ENCODE measurements at places on chromosomes 4 and X. TPM values are rescaled to one million over a fixed set of nuclear protein-coding genes. Genes with fewer than 3 reads are reported as not detected.
A peak's percentile ranks its signal among the peaks of the same experiment; 100 is the strongest.

- no peak for DNase-seq
Measured at GRCh38 chrX:154477891-154478477, 1.1 kb downstream of the LAGE3 start.

DNA sequence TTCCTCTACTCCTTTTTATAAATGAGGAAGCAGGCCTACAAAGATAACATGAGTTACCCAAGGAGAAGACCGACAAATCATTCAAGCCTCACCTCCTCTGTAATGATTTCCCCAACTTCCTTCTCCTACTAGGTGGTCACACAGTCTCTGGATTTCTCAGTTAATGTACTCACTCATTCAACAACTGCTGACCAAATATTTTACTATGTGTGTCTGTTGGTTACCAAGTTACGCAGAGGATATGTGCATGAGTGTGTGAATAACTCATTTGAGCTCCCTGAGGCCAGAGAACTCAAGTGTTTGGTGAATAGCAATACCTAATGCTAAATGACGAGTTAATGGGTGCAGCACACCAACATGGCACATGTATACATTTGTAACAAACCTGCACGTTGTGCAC is 10.4 kb downstream of the CASK start:
- no peak for DNase-seq

TGIF2LX gene
- 0.98 TPM for total RNA-seq

- no peak for DNase-seq
Measured at GRCh38 chrX:48786341-48786800, at the start of gene GATA1. Gene GATA1 (plus strand): TSS chrX:48786590. CDS start chrX:48791110, 4,520 bp downstream.

- DNase-seq: no peak
Measured at GRCh38 chrX:40920351-40920750, 164.9 kb upstream of the USP9X start.

AFF1 gene
- total RNA-seq: 5.4 TPM

- no peak for DNase-seq
Measured at GRCh38 chr4:8146157-8146556, 12.5 kb downstream of the ABLIM2 start.

- peak; percentile 96 for DNase-seq
Measured at GRCh38 chr4:25172961-25173915, 13.0 kb upstream of the SEPSECS start.

GRCh38 chr4:149997881-149998421 is 80.3 kb upstream of the DCLK2 start:
- peak; percentile 60 for DNase-seq

TKTL2 gene
- not detected for total RNA-seq

PCDH7 gene
- total RNA-seq: 38.6 TPM

DNA sequence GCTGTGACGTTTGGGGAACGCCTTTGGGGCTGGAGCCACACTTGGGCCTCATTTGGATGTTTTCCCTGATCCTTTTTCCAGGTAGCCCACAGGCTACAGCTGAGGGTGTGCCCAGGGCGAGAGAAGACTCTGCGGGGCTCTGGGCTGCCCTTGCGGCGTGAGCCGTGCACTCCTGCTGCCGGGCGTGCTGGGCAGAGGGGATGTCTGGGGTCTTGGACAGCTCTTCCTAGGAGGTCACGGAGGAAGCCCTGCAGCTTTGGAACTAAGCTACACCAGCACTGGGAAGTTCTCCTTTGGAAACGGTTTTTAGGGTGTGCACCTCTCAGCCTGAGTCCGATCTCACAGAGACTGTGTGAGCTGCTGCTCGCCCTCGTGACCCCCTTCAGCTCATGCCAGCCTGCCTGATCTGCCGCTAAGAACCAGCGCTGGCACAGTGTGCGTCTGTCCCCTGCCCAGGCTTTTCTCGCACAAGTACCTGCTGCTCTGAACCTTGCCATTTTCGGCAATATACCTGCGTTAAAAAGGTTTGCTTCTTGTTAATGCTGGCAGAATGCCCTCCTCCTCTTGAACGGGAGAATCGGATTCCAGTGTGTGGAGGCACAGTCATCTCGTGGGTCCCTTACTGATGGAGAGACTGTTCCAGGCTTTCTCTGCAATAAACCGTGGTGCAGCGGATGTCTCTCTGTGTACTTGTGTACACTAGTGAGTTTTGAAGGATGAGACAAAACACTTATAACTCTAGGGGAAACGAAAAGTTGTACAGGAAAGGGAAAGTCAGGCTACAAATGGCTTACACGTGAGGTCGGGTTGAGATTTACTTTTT is 14.3 kb downstream of the MSANTD1 start:
- no peak for DNase-seq

ENPP6 gene
- not detected for total RNA-seq

DNA sequence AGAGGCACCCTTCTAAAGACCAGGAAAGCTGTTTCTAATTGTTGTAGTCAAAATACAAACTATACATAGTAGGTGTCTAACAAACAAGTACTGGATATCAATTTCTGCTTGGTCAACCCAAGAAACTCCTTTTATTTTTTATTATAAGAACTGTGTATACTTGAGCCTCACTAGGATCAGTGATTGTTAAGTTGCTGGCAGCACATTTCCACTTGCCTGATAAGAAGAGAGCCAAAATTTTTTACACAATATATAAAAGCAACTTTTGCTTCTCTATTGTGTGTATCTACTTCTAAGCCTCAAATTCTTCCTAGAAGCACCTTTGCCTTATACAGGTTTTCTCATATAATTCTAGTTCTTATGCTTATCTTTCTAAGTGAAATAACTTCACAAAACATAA is 703.0 kb upstream of the EPHA5 start:
- no peak for DNase-seq

GRCh38 chr4:187183826-187184225 is 460.2 kb upstream of the FAT1 start:
- DNase-seq: no peak

- no peak for DNase-seq
Measured at GRCh38 chrX:129737916-129738315, 863 bp upstream of the XPNPEP2 start.

DNA sequence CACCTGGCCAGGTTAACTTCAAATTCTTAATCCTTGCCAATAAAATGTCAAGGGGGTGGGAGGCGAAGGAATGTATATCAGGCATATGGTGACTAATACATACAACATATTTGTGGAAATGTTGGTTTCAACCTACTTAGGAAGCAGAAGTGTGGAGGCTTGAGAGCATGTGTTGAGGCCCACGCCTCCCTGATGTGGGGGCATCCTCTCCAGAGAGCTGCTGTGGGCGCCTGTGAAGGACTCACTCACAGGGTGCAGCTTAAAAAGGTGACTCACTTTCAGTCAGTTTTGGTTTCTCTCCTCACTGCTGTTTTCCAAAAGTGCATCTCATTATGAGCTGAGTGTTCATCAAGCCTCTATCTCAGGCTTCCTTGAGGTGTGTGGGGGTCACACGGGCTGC is 27.5 kb downstream of the LNX1 start:
- peak; percentile 69 for DNase-seq

HS6ST2 gene
- total RNA-seq: not detected

DNA sequence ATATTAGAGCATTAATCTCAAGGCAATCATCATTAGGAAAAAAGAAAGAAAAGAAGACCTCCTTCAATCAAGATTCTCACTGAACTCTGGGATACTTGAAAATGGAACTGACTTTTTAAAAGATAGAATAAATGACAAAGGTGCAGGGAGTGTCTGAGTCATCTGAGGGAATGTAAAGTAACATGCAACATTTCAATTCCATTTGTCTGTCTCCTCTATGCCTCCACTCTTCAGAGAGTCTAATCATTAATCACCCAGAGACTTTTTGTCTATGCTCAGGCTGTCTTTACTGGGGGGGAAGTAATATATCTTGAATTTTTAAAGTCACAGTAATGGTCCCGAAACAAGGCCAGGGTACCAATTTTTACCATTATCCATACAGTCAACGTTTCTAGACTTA is 55.0 kb upstream of the PACRGL start:
- DNase-seq: no peak

CUL4B gene
- 50.3 TPM for total RNA-seq

DNA sequence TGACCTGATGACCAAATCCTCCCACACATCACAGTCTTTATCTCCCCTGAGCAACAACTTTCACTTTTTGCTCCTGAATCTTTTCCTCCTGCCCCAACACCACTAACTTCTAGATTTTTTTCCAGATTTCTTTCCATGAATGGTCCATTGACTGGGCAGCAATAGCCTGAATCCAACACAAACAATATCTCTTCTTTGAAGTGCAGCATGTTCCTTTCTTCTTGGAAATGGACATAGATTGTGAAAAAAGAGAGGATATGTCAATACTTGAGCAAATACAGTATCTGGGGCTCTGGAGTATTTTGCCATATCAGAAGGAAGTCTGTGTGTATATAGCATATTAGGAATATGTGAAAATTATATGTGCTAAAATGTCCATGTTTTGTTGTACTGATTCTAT is 55.2 kb downstream of the CDS1 start:
- DNase-seq: no peak

DNA sequence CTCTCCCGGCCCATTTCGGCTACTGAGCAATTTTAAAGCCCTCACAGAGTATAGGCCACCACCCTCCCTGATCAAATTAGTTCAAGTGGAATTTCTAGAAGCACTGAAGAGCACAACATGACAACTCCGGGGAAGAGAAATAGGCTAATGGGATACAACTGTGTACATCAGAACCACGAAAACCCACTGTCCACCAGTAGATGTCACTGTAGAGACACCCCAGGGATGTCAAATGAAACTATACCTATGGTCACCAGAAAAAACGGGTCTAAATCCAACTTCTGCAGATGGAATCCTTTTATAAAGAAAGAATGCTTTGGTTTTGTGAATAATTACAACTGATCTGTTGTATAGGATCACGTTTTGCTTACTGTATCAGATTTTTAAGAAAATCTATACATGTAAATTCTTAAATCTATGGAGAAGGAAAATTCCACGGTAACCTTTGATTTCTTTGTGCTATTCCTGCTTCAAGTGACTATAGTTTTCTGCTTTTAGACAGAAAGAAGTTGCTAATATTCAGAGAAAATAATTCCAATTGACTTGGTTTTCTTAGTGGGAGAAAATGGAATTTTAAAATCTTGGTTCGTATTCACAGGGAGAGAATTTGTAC is 29.5 kb upstream of the MAP3K15 start:
- DNase-seq: peak; percentile 53

UTP14A gene
- 16.1 TPM for total RNA-seq

MAGEA4 gene
- total RNA-seq: not detected

TCEAL2 gene
- total RNA-seq: not detected

CHIC2 gene
- 37.9 TPM for total RNA-seq

DNA sequence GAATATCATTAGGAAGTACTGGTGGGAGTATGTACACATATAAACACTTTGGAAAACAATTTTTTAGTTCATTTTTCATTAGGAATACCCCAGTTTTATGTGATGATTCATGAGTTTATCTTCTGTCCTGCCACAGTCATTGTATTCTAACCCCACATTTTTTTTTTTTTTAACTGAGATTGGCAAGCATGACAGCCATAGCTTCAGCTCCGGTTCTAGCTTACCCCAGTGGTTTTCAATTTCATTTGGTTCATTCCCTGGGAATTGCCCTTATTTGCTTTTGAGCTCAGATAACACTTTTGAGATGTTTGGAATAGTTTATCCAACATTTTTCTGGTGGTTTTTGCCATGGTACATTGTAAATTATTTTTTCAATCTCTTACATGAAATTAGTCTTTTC is 21.0 kb upstream of the FMR1 start:
- no peak for DNase-seq

GRCh38 chrX:23919706-23920320 is 12.0 kb downstream of the CXorf58 start:
- DNase-seq: no peak

GRCh38 chr4:113905301-113905700 is 74.1 kb downstream of the ARSJ start:
- no peak for DNase-seq

DNA sequence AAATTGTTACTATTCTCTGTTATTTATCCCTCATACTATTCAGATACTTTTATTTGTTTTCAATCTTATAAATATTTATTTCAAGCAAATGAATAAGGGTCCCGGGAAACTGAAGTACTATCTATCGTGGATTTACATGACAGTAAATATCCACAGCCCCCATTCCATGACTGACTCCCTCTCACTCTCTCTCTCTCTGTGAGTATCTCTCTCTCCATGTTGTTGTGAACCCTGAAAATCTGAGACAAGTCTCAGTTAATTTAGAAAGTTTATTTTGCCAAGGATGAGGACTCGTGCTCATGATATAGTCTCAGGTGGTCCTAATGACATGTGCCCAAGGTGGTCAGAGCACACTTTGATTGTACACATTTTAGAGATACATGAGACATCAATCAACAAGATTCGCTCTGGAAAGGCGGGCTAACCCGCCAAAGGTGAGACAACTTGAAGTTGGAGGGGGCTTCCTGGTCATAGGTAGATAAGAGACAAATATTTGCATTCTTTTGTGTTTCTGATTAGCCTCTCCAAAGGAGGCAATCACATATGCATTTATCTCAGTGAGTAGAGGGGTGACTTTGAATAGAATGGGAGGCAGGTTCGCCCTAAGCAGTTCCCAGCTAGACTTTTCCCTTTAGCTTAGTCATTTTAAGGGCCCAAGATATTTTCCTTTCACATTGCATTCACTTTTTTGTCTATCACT is 986.4 kb downstream of the NLGN4X start:
- DNase-seq: no peak

DNA sequence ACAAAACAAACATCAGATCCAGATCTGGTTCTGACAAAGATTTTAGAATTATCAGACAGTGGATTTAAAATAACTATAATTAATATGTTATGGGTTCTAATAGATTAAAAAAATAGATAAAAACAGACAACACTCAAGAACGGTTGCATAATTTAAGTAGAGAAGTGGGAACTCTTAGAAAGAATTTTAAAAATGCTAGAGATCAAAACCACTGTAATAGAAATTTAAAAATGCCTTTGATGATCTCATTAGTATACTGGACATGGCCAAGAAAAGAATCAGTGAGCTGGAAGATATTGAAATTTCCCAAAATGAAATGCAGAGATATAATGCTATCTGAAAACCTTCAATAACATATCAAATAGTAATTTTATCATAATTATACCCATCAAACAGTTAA is 28.3 kb upstream of the DYNLT3 start:
- no peak for DNase-seq

- DNase-seq: no peak
Measured at GRCh38 chr4:68183417-68183816, 53.7 kb upstream of the TMPRSS11F start.

DNA sequence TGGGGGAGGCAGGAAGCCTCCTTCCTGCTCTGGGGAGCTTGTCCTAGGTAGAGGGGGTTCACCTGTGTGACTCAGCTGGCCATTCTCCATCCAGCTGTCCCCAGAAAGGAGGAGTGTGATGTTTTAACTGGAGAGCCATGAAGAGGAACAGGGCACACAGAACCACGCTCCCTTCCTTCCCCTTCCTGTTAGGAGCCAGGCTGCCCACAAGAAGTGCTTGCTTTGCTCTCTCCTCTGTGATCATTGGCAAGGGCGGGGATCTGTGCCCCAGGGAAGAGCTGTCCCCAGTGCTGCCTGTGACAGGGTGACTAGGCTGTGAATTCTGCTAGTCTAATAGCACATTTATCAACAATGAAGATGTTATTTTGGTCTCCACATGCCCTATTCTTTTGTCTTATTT is 169.6 kb upstream of the GATB start:
- DNase-seq: no peak

HTR2C gene
- 2.2 TPM for total RNA-seq
